ENCODE measurements at places on chromosomes 5 and 9.

GRCh38 chr5:175590471-175590881 lies 67.4 kb upstream of the HRH2 start:
- DNase-seq: peak; percentile 29

- peak; percentile 25 for DNase-seq
Measured at GRCh38 chr5:119022017-119022745, 33.8 kb upstream of the DTWD2 start.

- DNase-seq: no peak
Measured at GRCh38 chr9:90658783-90659182, 16.2 kb upstream of the DIRAS2 start.

DNA sequence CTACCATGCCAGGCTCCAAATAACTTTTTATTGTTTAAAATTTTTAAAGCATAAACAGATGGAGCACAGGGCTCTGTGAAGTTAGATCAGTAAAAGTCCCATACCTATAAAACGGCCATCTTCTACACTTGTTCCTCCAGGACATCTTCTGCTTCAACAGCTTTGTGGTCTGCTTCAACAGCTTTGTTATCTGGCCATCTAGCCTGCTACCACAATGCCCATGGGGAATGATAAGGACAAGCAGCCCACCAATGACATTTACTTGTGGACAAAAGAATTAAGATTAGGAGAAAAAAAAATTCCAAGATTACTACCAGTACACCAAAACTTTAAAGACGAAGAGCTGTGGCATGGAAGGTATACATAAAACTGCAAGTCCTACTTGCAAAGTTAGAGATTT lies 2.2 kb upstream of the VPS13A start:
- DNase-seq: no peak

DNA sequence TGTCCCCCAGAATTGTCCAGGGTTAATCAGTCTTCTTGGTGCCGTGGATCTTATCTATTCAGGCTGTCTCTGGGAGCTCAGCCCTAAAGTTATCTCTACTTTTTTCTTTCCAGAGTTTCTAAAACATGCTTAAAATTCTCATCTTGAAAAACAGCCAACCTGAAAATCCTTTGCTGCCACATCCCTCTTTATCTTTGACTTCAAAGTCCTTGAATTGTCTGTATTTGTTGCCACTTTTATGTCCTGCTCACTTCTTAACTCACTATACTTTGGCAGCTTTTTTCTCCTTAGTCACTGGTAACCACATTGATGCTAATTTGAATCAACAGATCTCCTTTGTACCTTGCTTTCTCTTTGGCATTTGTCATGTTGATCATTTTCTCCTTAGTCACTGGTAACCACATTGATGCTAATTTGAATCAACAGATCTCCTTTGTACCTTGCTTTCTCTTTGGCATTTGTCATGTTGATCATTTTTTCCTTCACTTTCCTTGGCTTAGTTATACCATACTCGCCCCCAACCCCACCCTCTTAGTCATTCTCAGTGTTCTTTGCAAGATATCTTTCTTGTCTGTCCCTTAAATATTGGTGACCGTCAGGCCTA lies 8.5 kb downstream of the DMXL1 start:
- DNase-seq: no peak

- no peak for DNase-seq
Measured at GRCh38 chr5:83294246-83294645, 177.3 kb upstream of the VCAN start.

DNA sequence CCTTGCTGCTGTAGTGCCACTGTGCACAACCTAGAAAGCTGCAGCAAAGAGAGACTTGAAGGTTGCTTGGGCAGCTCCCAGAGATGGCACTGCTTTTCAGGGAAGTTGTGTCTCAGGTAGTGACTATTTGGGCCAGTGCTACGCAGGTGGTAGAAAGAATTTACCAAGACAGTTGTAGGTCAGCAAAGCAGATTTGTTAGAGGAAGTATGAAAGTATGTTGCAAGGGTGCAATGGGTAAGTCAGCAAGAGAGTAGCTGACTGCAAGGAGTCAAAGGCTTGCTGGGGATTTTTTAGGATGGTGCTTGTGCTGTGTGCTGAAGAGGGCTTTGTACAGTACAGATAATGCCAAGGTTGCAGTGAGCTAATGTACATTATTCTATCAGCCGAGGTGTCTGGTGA lies 33.5 kb upstream of the SPARC start:
- DNase-seq: no peak

- no peak for DNase-seq
Measured at GRCh38 chr5:134948911-134949310, 18.8 kb upstream of the CATSPER3 start.

- DNase-seq: peak; percentile 13
Measured at GRCh38 chr5:154197801-154198491, 7.4 kb downstream of the GALNT10 start.

DNA sequence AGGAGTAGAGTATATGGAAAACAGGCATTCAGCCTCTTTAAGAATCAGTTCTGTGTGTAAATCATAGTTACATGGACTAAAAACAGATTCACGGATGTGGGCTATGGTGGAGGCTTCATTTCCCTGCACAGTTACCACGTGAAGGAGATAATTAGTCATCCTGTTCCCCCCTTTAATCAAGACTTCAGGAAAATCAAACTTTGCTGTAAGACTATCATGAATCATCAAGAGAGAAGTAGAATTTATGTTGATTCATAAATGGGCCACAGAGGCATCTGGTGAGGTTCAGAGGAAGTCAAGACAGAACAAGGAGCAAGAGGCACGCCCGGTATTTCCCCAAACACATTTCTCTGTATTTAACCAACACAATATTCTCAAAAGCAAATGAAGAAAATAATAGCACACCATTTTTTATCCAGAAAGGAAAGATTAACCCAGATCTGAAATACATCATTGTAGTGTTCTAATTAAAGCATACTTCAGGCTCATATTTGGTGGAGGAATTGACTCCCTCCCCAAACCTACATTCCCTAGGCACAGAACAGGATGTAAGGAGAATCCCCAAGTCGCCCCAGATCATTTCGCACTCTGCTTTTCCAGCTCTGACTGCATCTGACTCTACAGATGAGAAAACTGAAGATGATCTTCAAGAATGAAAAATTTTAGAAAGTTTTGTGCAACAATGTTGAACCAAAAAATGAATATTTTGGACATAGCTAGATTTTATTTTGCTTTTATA lies 175.8 kb upstream of the GAS1 start:
- no peak for DNase-seq

GRCh38 chr9:18299449-18299848 lies 174.5 kb upstream of the ADAMTSL1 start:
- no peak for DNase-seq

DNA sequence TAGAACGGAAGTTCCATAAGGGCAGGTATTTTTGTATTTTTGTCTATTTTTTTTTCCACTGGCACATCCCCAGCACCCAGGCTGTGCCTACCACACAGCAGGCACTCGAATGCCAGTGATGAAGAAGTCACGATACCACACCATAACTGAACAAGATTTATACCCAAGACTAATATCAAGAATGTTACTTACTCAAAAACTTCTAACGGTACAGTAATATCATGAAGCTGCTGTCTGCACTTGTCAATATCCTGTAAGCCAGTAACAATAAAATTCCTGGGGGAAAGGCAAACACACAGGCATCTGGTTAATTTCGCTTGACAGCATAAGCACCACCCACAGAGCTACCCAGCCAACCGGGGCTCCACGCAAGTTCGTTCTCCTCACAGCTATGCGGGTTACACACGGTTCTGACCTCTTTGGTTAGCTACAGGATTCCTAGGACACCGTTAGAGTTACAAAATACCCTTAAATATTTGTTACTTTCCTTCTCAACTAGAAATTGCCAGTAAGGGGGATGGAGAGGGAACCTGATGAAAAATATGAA lies 1.3 kb downstream of the MED10 start:
- DNase-seq: no peak

- no peak for DNase-seq
Measured at GRCh38 chr5:143261748-143262392, 141.6 kb downstream of the NR3C1 start.

- DNase-seq: no peak
Measured at GRCh38 chr5:138372225-138372624, 19.7 kb downstream of the KDM3B start.

GRCh38 chr5:9545992-9546851 lies at the start of gene SEMA5A:
Gene SEMA5A, minus strand, starts transcription at chr5:9546075. Its CDS starts 166,129 bp downstream, at chr5:9379946.
- peak; percentile 63 for DNase-seq

- DNase-seq: no peak
Measured at GRCh38 chr5:160966921-160967320, 114.9 kb upstream of the ATP10B start.

DNA sequence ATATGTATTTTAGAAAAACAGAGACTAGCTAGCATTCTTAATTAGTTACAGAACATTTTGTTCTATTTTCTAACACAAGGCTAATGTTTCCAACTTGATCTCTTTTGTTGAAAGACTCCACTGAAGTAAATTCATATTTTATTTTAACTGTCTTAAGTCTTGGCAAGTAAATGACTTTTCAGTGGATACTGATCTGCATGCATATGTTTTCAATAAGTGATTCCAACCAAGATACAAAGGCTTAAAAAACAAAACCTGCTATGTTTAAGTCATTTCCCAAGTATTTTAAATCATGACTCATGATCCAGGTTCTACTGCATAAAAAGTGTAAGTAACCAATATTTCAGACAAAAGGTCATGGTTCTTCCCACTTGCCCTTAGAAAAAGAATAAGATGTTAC lies 5.7 kb downstream of the CDO1 start:
- no peak for DNase-seq

- no peak for DNase-seq
Measured at GRCh38 chr9:127508901-127509260, 57.6 kb downstream of the LRSAM1 start.

- no peak for DNase-seq
Measured at GRCh38 chr9:134863306-134863902, 17.2 kb upstream of the FCN2 start.

GRCh38 chr5:27938989-27939388 lies 900.6 kb upstream of the CDH9 start:
- DNase-seq: no peak

DNA sequence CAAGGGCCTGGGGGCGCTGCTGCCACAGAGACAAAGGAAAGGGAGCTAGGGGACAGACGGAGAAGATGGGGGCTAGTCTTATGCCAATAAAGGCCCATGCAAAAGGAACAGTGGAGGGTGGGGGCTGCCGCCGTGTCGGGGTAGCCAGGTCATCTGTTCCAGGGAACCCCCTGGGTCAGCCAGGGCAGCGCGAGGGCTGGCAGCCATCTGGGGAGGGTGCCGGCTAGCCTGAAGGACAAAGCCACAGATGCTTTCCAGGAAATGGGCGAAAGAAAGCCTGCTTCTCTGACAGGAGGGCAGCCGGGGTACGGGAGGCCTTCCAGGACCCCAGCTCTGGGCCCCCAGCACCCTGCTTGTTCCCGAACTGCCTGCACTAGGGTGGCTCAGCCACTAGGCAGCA lies 1.6 kb upstream of the CARD9 start:
- no peak for DNase-seq

- peak; percentile 94 for DNase-seq
Measured at GRCh38 chr5:39074017-39074814, at the start of gene RICTOR. Gene RICTOR, minus strand, starts transcription at chr5:39074399. Its CDS starts 22 bp downstream, at chr5:39074377.

- no peak for DNase-seq
Measured at GRCh38 chr9:98777618-98778017, 18.7 kb downstream of the ANKS6 start.

GRCh38 chr5:92064993-92065392 lies 681.9 kb upstream of the ARRDC3 start:
- no peak for DNase-seq

DNA sequence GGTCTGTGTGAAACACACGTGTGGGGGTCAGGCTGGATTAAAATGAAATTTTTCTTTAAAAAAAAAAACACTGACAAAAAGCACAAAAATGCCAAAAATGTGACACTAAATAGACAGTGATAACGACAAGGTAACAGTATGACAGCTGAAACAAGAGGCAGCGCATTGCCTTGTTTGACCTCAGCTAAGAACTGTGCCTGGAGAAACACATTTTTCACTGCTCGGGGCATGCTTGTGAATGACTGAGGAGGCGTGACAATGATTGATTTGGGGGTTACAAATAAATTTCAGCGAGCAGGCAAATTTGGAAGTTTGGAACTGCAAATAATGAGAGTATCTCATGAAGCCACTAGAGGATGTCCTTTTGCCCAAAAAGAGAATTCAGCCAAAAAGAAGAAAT lies 44.2 kb upstream of the SPATA31C2 start:
- DNase-seq: no peak

DNA sequence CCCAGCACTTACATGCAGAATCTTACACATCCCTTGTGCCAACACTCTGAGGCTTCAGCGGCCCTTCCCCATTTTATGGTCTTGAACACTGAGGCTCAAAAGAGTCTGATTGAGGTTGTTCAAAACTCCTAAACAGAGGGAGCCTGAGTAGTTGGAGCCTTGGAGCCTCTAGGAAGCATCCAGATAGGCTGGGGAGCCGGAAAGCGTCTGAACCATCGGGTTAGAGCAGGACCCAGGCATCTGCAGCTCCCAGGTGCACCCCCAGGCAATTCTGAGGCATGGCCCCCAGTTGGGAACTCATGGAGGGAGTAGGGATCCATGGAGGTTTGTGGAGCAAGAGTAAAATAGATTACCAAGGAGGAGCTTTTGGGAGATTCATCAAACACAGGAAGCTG lies 3.8 kb downstream of the OLFML2A start:
- no peak for DNase-seq

- DNase-seq: no peak
Measured at GRCh38 chr5:92758552-92758951, 822.5 kb downstream of the NR2F1-AS1 start.

GRCh38 chr5:168472329-168472728 lies 13.9 kb upstream of the RARS1 start:
- DNase-seq: peak; percentile 26

- DNase-seq: no peak
Measured at GRCh38 chr9:35892051-35892450, 14.0 kb upstream of the HRCT1 start.

DNA sequence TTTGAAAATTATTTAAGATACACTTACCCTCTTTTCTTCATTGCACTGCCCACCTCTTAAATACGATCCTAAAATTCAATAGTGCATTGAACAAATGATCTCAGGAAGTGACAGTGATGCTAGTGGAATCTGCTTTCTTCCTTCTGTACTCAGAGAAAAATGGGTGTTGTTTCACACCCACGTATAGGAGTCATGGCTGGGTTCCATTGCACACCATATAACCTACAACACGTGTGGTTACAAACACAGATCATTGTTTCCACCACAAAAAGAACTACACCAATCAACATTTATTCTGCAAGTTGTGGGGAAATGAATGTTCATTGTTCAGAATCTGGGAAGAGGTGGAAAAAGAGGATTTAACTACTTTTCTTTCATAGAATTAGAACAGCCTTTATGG lies 275.9 kb downstream of the MAN2A1 start:
- DNase-seq: no peak

GRCh38 chr9:97293207-97293721 lies 14.2 kb upstream of the CCDC180 start:
- DNase-seq: peak; percentile 4

GRCh38 chr9:72596451-72597180 lies 75.2 kb downstream of the TMC1 start:
- DNase-seq: no peak

Measured in LoVo (cell line).